ENCODE measurements at places on chromosomes 4 and X. TPM values are rescaled to one million over a fixed set of nuclear protein-coding genes. Genes with fewer than 3 reads are reported as not detected.

- no peak for DNase-seq
These were observed 47.8 kb downstream of the TMA16 start for GRCh38 chr4:163542275-163542674.

Gene RS1
- not detected for total RNA-seq

GRCh38 chr4:12852338-12853307 lies 631.5 kb downstream of the RAB28 start:
- peak; percentile 65 for DNase-seq

Gene CASP3
- 59.9 TPM for total RNA-seq

Gene NDNF
- total RNA-seq: 6.7 TPM

DNA sequence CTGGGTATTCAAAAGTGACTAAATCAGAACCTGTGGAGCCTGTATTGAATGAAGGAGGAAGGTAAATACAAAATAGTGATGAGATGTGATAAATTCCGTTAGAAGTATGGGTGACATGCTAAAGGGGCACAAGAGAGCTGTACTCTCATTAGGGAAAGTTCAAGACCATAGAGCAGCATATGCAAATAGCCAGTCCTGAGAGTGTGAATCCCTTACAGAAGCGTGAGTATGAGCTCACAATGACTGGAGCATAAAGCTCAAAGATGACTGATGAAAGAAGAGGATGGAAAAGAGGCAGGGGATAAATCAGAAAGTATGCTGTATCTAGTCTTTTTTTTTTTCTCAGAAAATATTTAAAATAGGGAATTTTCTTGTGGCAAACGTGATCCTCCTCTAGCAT lies 12.1 kb upstream of the NPFFR2 start:
- no peak for DNase-seq

DNA sequence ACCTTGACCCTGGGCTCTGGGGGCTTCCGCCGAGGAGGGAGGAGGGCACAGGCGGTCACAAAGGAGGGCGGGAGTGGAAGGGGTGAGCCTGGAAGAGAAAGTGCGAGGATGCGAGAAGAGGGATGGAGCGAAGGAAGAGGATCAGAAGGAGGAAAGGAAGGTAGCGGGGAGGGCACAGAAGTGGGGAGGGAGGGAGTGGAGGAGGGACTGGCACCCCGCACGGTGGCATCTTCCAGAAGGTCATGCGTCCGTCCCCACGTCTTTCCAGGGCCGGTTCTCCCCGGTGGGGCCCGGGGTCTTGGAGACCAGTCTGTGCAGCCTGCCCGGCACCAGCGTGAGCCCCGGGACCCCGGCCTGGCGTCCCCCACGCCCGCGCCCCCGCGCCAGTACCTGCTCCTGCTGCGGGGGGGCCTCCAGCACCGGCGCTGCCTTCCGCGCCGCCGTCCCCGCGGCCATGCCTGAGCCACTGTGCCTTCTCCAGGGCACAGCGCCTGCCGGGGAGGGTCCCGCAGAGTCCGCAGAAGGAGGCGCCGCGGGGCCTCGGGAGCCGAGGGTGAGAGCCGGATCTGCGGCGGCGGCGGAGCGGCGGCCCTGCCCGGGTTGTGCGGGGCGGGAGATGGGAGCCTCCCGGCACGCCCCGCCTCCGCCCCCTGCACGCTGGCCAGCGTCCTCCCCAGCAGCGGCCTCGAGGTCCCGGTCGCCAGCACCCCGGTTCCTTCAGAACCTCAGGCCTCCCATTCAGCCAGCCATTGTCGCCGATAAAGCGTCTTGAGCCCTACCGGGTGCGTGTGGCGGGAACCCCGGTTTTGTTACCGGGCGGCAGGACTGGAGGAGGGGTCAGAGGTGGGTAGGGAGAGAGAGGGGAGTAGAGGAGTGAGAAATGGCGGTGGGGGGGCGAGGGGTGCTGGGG lies at the start of gene RNF175:
TSS of gene RNF175 (minus strand) at position 618 of the 910 bp plus-strand sequence. CDS start at position 456, 162 bp downstream.
- DNase-seq: no peak

- peak; percentile 10 for DNase-seq
These were observed 45.1 kb downstream of the JADE3 start for GRCh38 chrX:46957297-46957696.

Gene C1QTNF7
- total RNA-seq: not detected

- no peak for DNase-seq
These were observed 42.8 kb downstream of the DOCK11 start for GRCh38 chrX:118538386-118538785.

Gene ENOPH1
- total RNA-seq: 56.7 TPM
